ENCODE measurements at places on chromosomes 16 and 17. TPM values are rescaled to one million over a fixed set of nuclear protein-coding genes. Genes with fewer than 3 reads are reported as not detected.
A peak's percentile ranks its signal among the peaks of the same experiment; 100 is the strongest.

DNA sequence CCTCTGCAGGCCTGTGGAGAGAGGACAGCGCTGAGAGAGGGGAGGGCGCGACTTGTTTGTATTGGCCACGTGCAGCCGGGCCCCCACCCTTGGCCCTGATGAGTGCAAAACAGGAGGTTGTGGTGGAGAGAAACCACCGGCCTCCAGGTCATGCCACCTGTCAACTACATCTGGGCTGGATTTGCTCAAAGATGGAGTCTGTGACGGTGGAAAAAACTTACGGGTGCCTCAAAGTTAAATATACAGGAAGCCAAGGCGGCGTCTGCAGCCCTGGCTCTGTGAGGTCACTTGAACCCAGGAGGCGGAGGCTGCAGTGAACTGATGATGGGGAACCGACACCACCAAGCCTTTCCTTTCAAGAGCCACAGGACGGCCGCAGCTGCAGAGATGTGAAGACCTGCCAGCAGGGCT, 15.7 kb downstream of the C16orf74 start:
- peak overlapping the region; percentile 17 for H3K27ac ChIP-seq
- peak; percentile 70 for DNase-seq
- H3K36me3 ChIP-seq: no peaks in the 10 kb centered on the region
- peaks cover 30% of the 10 kb centered on the region for H3K4me1 ChIP-seq
- no peaks in the 10 kb centered on the region for H3K27me3 ChIP-seq

- no peak for DNase-seq
- no peaks in the 10 kb centered on the region for H3K36me3 ChIP-seq
- H3K27me3 ChIP-seq: no peaks in the 10 kb centered on the region
- no peak overlapping the region for H3K27ac ChIP-seq
- no peaks in the 10 kb centered on the region for H3K4me1 ChIP-seq
Observed at GRCh38 chr16:86823125-86823524, 244.8 kb downstream of the FOXL1 start.

- DNase-seq: no peak
- no peak overlapping the region for H3K4me3 ChIP-seq
- no peaks in the 10 kb centered on the region for H3K27me3 ChIP-seq
- peaks cover 24% of the 10 kb centered on the region for H3K4me1 ChIP-seq
Observed at GRCh38 chr16:24145927-24146326, 110.2 kb upstream of the CACNG3 start.

- H3K4me1 ChIP-seq: peaks cover 13% of the 10 kb centered on the region
- H3K27ac ChIP-seq: no peak overlapping the region
Observed at GRCh38 chr17:48483471-48484131, 47.2 kb downstream of the HOXB1 start.

DNA sequence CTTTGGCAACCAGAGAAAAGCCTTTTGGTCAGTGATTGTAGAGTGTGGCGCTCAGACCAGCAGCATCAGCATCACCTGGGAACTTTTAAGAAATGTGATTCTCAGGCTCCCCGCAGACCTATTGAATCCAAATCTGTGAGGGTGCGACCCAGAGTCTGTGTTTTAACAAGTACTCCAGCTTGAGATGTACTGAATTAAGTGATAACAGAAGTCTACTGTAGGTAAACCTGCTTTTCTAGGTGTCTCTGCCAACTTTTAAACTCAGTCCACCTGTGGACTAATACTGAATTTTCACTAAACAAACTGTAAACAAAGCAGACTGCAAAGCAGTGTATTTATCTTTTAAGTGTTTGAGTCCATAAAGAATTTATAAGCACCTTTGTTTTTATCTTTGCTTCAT, 43.6 kb downstream of the NUP93 start:
- H3K27ac ChIP-seq: no peak overlapping the region
- H3K4me3 ChIP-seq: no peak overlapping the region
- no peaks in the 10 kb centered on the region for H3K4me1 ChIP-seq
- no peaks in the 10 kb centered on the region for H3K36me3 ChIP-seq
- no peak for DNase-seq

GRCh38 chr16:64397042-64397441, 724.8 kb downstream of the CDH11 start:
- DNase-seq: no peak
- H3K27me3 ChIP-seq: no peaks in the 10 kb centered on the region
- no peak overlapping the region for H3K4me3 ChIP-seq
- no peaks in the 10 kb centered on the region for H3K4me1 ChIP-seq

GRCh38 chr17:9181640-9182039, 160.3 kb downstream of the NTN1 start:
- no peaks in the 10 kb centered on the region for H3K4me1 ChIP-seq
- no peak overlapping the region for H3K4me3 ChIP-seq
- H3K27ac ChIP-seq: no peak overlapping the region
- no peak for DNase-seq
- no peaks in the 10 kb centered on the region for H3K27me3 ChIP-seq

- H3K27me3 ChIP-seq: no peaks in the 10 kb centered on the region
- H3K36me3 ChIP-seq: no peaks in the 10 kb centered on the region
- H3K4me1 ChIP-seq: peaks cover 31% of the 10 kb centered on the region
- peak overlapping the region; percentile 13 for H3K27ac ChIP-seq
- no peak overlapping the region for H3K4me3 ChIP-seq
- peak; percentile 57 for DNase-seq
Observed at GRCh38 chr17:50511058-50511457, 2.8 kb downstream of the MYCBPAP start.

- no peaks in the 10 kb centered on the region for H3K27me3 ChIP-seq
- no peak overlapping the region for H3K4me3 ChIP-seq
- no peak for DNase-seq
- H3K27ac ChIP-seq: no peak overlapping the region
Observed at GRCh38 chr17:80122026-80122575, 20.7 kb downstream of the GAA start.

DNA sequence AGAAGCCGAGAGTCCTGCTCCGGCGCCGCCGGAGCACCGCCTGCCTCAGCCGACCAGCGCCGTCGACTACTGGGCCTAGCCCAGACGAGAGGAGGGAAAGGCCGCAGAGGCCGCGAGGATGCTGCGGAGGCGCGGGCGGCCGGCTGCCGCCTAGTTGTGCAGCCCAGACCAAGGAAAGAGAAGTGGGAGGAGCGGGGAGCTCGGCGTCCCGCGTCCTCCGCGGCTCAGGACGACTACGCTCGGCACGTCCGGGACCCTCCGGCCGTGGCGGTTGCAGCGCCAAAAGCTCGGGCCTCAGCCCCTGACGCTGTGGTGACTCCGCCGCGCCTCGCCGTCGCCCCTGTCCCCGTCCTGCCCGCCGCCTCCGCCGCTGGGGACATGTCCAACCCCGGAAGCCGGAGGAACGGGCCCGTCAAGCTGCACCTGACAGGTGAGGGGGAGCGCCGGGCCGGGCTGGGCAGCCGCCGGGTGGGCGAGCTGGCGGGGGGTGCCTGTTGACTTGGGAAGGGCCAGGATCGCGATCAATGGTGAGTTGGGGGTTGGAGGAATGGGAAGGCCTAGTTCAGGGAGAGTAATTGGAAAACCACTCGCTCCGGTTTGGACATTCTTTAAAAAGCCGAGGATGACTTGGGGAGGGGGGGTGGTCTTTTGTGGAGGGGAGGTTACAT, 37.7 kb downstream of the RNF135 start:
- peak; percentile 59 for DNase-seq
- H3K4me1 ChIP-seq: peaks cover 8% of the 10 kb centered on the region
- peak overlapping the region; percentile 65 for H3K27ac ChIP-seq
- H3K27me3 ChIP-seq: no peaks in the 10 kb centered on the region
- H3K4me3 ChIP-seq: peak overlapping the region; percentile 61

DNA sequence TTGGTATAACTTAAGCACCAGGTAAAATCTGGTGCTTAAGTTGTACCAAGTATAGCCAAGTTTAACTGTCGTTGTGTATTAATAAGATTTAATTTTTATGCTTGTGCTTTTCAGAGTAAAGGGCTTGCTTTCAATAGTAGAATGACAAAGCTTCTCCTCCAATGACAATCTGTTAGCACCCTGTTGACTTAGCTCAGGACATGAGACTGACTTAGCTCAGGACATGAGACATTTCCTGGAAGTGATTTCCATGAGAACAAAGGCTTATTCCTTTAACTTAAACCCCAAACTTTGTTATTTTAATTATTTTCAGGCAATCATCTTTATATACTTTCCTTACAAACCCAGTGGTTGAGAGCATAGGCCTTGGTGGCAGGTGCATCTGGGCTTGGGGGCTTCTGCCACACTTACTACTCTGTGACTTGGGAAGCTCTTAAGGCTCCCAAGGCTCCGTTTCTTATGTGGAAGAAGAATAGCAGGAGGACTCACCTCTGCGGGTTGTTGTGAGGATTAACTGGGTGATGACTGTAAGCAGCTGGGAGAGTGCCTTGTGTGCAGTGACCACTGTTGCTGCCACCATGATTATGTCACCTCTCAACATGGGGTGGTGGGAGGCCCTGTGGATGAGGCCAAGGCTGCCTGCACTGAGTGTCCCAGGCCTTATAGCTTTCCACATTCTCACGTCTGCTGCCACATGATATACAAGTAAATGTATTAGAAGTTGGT, 59.4 kb upstream of the CMIP start:
- H3K36me3 ChIP-seq: no peaks in the 10 kb centered on the region
- no peak for DNase-seq
- H3K27ac ChIP-seq: no peak overlapping the region
- no peaks in the 10 kb centered on the region for H3K27me3 ChIP-seq
- H3K4me3 ChIP-seq: no peak overlapping the region

GRCh38 chr17:81537343-81537855, 9.2 kb downstream of the FSCN2 start:
- H3K4me3 ChIP-seq: no peak overlapping the region
- no peaks in the 10 kb centered on the region for H3K36me3 ChIP-seq
- peaks cover 7% of the 10 kb centered on the region for H3K4me1 ChIP-seq
- peaks cover 3% of the 10 kb centered on the region for H3K27me3 ChIP-seq
- H3K27ac ChIP-seq: no peak overlapping the region

DNA sequence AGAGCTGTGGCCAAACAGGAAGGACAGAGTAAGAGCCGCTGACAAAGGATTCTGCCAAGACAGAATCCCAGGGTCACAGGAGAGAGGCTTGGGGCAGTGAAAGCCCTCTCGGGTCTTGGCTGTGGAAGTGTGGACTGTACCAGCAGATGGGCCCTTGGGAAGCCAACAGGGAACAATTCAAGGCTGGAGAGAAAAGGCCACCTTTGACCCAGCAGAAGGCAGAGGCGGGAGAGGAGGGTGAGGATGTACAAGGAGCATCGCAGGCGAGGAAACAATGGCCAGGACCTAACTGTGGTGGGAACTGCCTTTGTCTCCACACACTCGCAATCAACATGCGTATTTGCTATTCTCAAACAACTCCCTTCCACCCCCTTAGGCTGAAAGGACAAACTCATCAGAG, 15.7 kb downstream of the CARHSP1 start:
- H3K27me3 ChIP-seq: no peaks in the 10 kb centered on the region
- H3K36me3 ChIP-seq: peaks cover 24% of the 10 kb centered on the region
- H3K27ac ChIP-seq: no peak overlapping the region
- no peak for DNase-seq

The KCNJ2 gene
- not detected for total RNA-seq

The DNAI2 gene
- total RNA-seq: 8.4 TPM

The TBX2 gene
- total RNA-seq: not detected

The SLC5A2 gene
- total RNA-seq: 4.5 TPM
